ENCODE measurements at places on chromosomes 2 and 18.

DNA sequence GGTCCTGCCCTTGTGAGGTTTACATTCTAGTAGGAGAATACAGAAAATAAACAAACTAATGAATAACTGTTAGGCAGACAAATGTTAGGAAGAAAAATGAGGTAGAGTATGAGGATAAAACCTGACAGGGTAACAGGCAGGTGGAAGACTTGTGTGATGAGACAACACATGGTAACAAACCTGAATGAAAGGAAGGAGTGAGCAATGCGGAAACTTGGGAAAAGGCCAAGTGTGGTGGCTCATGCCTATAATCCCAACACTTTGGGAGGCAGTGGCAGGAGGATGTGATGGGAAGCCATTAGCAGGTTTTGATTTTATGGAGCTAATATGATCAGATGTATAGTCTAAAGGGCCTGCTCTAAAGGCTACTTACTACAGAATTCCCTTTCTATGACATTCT is 74.2 kb downstream of the INO80D start:
- no peak for DNase-seq

- DNase-seq: no peak
Observed at GRCh38 chr2:85911097-85911496, 22.3 kb upstream of the ST3GAL5 start.

GRCh38 chr2:16081316-16082200 is 141.2 kb downstream of the MYCN start:
- DNase-seq: no peak

GRCh38 chr2:11014026-11014425 is 102.3 kb downstream of the KCNF1 start:
- DNase-seq: no peak

DNA sequence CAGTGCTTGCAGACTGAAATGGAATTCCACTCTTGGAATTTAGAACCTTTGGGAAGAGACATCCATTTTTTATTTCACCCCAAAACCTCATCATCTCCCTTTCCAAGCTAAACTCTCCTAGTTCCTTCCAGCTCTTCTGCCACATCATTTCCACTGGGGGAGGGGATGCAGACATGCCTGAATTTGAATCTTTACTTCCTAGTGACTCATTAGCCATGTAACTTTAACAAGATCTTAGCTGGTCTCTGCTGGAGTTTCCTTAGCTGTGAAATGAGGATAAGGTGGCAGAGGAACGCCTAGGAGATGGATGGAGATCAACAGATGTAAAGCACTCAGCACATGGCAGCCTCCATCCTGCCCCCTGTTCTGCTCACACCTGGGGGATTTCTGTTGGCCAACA is 266.8 kb downstream of the EN1 start:
- no peak for DNase-seq

DNA sequence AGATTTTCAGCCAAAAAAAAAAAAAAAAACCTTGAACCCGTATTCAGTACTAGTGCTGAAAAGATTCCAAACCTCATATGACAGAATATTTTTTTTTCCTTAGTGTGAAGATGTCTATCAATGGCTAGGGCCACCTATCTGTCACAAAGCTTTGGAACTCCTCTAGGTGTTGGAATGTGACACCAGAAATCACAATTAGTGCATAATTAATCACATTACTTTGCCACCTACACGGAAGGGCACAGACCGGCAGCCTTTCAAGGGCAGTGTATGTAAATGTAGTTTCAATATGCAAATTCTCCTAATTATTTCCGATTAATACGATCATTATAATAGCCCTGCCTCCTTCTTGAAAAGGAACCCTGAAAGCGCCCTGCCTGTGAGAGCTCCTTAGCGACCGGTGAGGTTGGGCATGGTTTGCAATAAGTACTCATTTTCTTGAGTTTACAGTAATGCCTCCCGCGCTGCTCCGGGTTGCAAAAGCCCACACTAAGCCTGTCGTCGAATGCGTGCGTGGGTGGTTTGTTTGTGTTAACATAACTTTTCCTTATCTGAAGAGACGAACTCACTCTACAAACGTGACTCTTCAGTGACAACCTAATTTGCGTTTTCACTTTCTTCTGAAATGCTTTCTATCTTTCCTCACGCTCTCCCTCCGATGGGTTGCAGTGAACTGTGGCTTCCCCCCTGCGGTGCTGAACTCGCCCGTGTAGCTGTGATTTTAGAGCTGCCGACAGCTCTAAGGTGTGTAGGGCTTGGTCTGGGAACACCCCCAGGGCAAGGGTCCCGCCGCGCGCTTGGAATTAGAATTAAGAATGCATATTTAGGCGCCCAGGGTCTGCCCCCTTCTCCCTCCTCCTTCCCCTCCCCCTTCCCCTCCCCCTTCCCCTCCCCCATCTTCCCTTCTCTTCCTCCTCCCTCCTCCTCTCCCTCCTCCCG is 765 bp upstream of the ID2 start:
- DNase-seq: peak; percentile 32

DNA sequence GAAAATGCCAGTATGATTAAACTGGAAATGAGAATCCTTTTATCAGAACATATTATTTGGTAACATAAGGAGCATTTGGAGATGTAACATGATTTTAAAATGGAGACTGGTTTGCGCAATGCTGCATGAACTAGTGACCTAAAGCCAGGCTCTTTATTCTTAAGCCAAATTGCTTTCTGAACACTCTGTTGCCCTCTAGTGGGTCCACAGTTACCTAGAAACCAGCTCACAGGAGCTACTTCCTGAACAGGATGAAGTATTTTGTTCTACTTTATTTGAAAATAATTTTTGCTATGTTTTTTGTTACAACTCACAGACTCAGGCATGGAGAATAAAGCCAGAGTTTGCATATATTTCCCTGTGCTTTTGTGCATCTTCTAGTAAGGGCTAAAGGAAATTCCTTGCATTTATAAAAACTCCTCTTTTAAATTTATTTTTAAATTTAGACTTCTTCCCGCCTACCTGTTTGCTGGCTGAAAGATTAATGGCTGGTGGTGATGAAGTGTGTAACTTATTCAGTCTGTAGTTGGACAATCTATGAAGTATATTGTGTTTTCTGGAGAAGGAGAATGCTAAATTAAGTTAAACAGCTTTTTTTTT is 146.7 kb downstream of the PARD3B start:
- peak; percentile 10 for DNase-seq

GRCh38 chr2:100747996-100748615 is 71.8 kb upstream of the NPAS2 start:
- no peak for DNase-seq

- no peak for DNase-seq
Observed at GRCh38 chr2:128390991-128391630, 72.4 kb upstream of the HS6ST1 start.

- no peak for DNase-seq
Observed at GRCh38 chr2:101400506-101401325, 13.4 kb upstream of the CREG2 start.

DNA sequence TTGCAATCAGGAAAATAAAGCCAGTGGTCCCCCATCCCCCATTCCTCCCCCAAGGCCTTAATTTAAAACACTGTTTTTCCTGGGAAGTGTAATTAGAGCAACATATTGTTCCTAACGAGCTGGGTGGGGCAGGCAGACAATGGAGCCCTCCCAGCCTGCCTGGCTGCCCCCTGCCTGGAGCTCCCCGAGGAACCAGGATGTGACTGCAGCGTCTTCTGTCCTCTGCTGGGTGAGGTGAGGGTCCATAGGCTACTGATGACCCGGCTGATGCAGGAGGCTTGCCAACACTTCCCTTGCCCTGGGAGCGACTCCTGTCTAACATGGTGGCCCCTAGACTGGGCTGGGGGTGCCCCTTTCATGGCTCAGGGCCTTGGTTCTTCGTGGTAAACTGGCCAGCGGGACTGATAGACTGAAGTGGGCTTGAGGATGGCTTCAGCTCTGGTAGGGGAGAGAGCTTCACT is 152.4 kb downstream of the DYSF start:
- DNase-seq: no peak

Measured in GOT3 (cell line).